ENCODE measurements at places on chromosomes 12 and 14.

GRCh38 chr12:75994069-75994740 is 37.4 kb downstream of the PHLDA1 start:
- DNase-seq: no peak

DNA sequence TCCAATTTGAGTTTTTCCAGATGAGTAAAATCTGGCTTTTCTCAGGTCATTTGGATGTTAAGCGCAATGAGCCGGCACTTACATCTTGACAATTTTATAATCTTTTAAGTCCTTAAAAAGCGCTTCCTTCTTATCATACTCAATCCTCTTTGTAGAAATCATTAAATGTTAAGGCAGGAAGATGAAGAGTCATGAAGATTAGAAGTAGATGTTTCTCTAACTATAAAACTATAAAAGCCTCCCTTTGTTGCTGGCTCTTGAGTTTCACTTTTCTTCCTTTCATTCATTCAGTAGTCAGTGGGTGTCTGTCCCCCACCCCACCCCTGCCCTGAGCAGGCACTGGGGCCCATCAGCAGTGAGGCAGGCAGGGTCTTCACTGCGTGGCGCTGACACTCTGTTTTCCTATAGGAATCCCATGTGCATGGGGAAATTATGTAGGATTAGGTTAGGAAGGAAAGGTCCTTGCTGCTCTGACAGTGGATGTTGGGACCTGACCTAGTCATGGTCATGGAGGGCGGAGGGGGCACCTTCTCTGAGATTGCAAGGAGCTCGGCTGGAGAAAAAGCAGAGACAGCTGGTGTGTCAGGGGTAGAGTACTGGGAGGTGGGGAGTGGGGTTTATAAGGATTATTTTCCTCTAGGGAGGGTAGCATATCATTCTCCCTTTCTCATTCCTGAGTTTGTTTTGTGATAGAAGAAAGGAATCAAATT is 65.8 kb downstream of the CCDC92 start:
- DNase-seq: no peak

DNA sequence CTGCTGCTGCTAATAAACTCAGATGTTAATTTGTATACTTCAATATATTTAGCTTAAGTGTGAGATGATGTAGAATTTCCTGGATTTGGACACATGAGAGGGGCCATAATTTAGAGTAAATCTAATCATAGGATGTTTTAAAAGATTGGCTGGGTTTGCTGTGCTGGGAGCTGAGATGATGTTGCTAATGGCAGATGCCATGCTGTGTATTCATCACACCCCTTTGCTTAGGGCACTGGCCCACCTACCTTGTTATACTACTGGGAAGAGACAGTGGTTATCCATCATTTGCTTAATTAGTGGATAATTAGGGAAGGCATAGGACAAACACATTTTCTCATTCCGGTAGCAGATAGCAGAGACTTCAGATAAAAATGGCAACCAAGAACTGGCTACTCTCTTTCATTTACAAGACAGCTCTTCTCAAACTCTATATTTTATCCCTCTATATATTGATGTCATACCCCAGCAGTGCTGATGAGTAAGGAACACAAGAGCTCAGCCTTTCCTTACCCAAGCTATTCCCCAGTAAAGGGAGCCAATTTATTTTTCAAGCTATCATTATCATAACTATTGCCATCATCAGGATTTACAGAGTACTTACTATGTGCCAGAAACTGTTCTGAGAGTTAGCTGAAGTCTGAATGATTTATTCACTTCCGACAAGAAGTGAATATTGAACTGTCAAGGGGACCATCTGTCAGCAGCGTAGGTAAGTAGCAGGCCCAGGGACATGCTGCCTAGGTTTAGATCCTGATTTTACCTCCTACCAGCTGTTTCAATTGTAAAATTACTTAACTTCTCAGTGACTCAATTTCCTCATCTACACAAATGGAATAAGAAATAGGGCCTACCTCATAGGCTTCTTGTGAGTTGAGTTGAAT is 204.6 kb upstream of the FLRT2 start:
- DNase-seq: no peak

GRCh38 chr12:7142056-7142644 is 12.0 kb downstream of the CLSTN3 start:
- peak; percentile 21 for DNase-seq

Data from stromal cell of bone marrow (primary cell).